ENCODE measurements at places on chromosomes 2 and 18.

DNA sequence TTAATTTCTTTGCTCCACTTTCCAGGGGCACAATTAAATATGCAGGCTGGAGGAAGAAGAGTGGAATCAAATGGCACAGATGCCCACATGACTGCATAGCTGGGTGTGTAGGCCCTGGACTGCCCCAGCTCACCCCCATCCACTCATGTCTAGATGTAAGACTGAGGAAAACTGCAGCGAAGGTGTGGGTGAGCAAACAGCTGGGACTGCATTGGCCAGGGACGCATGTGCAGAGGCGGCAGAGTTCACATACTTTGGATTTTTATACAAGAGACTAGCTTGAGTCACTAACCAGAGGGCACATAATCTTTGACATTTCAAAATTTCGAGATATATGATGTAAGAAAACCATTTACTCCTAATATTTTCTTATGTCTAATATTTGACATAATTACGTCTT, 60.1 kb downstream of the SPIRE1 start:
- no peak for DNase-seq

- DNase-seq: no peak
These were observed 31.8 kb downstream of the C1D start for GRCh38 chr2:68031043-68031442.

- DNase-seq: no peak
These were observed 538.2 kb downstream of the NYAP2 start for GRCh38 chr2:225937625-225938187.

DNA sequence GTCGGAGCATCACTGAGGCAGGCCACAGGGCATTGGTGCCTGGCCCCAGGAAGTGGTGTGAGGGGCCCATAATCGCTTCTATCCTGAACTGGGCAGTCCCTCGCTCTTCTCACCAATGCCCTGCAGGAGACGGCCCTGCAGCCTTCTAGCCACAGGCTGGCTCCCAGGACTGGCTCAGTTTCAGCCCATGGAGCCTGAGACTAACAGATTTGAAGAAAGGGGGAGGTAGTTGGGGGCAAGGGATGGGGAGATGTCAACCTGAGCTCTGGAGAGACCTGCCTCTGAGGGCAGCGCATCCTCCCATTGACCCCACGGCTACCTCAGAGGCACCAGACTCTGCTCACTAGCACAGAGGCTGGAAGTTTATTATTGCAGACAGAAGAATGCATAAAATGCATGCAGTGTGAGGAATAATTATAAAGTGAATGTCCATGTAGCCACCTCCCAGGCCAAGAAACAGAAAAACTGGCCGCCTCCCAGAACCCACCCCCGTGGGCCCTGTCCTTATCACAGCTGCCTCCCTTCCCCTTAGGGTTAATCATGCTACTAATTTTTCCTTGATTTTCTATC, 1.4 kb downstream of the TOGARAM2 start:
- DNase-seq: no peak

DNA sequence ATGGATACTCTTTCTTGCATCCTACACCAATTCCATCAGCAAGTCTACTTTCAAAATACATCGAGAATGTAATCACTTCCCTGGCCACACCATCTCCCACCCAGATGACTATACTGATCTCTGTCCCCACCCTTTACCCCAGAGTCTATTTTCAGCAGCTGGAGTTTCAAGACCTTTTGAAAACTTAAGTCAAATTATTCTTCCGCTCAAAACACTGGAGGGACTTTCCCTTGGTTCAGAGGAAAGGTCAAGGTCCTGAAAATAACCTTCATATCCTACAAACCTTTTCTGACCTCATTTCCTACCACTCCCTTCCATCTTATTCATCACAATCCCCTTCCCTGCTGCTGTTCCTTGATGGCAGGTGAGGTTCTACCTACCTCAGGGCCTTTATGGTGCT, 58.8 kb upstream of the LYPD6 start:
- DNase-seq: no peak

DNA sequence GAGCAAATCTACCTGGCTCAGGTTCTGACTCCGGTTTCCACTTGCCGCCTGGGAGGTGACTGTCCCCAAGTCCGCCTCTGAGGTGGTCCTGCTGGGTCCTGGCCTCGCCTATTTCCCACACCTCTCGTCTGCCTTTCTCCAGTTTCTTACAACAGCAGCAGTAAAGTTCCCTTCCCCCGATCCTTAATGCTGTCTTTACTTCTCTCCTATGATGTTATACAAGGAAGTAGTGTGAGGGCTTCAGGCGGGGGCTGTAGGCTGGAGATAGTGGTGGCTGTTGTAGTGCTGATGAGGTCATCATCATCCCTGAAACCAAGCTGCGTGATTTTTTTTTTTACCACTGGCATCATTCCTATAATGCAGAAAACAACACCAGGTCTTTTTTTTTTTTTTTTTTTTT, 18.9 kb downstream of the TGIF1 start:
- DNase-seq: no peak

GRCh38 chr18:3405713-3406112, 44.3 kb upstream of the TGIF1 start:
- no peak for DNase-seq

DNA sequence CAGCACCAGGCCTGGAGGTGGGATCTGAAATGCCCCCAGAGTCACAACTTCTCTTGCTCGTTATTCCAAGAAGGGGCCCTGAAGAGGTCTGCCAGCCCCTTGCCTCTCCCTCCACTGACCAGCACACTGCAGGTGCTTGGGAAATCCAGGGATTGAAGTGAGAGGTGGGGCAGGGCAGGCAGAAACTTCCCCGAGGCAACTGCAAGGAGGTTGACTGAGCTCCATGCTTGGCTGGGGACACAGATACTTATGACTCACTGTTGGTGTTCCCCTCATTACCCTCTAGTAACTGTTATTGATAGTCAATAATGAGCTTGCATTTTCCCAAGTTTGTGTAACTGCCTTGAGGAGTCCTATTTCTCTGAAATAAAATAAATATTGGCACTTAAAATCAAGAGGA, 47.5 kb downstream of the MARCO start:
- no peak for DNase-seq

GRCh38 chr2:219388121-219388906, 602 bp upstream of the DNPEP start:
- DNase-seq: peak; percentile 99

GRCh38 chr2:191611614-191612013, 66.3 kb upstream of the NABP1 start:
- DNase-seq: no peak

- DNase-seq: peak; percentile 75
These were observed 10.8 kb upstream of the TAF4B start for GRCh38 chr18:26215247-26215970.

DNA sequence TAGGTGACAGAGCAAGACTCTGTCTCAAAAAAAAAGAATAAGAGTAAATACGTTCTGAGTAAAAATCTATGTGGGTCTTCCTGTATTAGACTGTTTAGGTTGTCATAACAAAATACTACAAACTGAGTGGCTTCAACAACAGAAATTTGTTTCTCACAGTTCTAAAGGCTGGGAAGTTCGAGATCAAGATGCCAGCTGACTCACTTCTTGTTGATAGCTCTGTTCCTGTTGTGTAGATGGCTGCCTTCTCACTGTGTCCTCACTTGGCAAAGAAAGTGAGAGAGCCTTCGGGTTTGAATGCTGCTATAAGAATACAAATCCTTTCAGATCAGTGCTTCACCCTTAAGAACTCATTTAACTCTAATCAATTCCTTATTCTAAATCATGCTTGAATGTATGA, 430.0 kb upstream of the VWC2L start:
- DNase-seq: no peak

DNA sequence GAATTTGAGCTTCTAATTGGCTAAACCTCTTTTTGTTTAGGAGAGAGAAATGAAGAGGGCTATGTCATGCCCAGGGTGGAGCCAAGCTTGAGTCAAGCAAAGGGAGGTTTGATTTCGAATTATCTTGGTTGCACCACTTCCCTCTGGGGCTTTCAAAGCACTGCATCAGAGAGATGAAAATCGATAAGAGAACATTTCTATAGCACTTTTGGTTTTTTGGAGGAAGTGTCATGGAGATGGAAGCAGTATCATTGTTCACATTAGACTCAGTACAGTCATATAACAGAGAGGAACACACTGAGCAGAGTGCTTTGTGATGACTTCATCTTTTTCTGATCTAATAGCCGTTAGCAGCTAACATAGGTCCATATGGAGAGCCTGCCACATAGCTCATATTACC, 120.3 kb upstream of the UXS1 start:
- peak; percentile 3 for DNase-seq

- no peak for DNase-seq
These were observed 276.9 kb upstream of the CHAC2 start for GRCh38 chr2:53490659-53491058.

GRCh38 chr2:28378679-28379584, 13.7 kb upstream of the FOSL2 start:
- no peak for DNase-seq

GRCh38 chr18:7034924-7035323, 82.7 kb downstream of the LAMA1 start:
- no peak for DNase-seq

DNA sequence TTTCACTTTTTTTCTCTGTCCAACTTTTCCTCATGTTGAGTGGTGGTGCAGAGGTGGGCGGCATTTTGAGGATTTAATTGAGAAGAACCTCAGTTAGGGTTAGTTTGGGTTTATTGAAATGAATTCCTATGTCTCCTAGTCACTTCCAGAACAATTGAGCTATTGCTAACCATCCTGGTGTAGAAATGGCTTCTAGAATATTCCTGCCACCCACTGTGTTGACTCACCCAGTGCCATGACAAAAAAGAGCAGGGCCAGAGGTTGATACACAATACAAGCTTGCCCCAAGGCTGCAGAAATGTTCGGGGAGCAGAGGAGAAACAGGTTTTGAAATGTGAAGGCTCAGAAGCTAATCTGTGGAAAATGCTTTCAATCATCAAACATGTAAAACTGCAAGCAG, 167.1 kb upstream of the TRIB2 start:
- no peak for DNase-seq

DNA sequence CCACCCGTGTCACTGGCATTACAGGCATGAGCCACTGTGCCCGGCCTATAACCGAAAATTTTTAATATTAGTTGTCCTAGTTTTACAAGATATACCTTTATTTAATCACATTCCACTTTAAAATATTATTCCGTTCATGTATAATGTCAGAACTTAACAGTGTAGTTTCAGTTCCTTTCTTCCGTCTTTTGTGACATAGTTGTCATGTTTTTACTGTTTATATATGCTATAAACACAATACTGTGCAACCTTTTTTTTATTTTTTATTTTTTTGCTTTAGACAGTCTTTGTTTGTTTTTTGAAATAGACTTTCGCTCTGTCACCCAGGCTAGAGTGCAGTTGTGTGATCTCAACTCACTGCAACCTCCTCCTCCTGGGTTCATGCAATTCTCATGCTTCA, 129.5 kb upstream of the TTC27 start:
- no peak for DNase-seq

DNA sequence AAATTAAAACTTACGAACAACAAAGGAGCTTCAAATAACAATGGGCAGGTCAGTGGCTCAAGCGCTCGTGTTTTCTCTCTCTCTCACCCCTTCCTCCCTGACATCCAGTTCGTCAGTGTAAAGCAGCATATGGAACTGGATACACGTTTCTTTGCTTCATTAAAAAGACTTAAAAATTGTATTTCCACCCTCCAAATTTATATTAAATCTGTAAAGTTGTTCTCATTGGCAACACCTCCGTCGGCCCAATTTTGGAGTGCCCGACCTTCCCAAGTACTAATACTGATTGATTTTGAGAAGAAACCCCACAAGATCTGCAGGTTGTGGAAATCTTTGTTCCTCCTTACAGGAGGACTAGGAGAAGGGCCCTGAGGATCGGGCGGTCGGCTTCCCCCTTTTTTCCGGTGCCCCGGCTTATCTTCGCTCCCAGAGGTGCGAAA, 2.2 kb downstream of the TBR1 start:
- no peak for DNase-seq
